Hematopoietic multipotent progenitor cell treated with erythropoietin and hydrocortisone succinate and interleukin-3 and kit ligand, for 17 days (in vitro differentiated cells): ENCODE measurements at places on chromosomes 4 and X.
A peak's percentile ranks its signal among the peaks of the same experiment; 100 is the strongest.

- no peak for DNase-seq
Observed at GRCh38 chr4:156512622-156513021, 459.0 kb downstream of the PDGFC start.

GRCh38 chr4:99413140-99413539, 22.0 kb downstream of the ADH7 start:
- no peak for DNase-seq

DNA sequence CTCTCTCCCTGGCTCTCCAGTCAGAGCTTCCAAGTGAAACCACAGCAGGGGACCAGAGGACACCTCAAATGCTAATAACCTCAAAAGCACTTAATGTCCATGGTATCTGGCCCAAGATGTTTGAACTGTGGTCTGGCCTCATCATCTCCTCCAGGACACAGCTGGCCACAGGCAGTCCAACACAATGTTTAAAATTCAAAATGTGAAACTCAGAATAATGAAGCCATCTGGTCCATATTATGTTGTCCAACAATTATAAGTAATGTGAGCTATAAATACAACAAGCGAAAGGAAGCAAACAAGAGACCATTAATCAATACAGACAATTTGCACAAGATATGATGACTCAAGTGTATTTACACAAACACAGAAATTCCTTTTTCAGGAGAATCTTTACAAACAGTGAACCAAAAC, 90.7 kb upstream of the S100G start:
- DNase-seq = no peak

- no peak for DNase-seq
Observed at GRCh38 chr4:141375855-141376254, 155.2 kb downstream of the ZNF330 start.

GRCh38 chrX:137999552-137999951, 433.6 kb downstream of the ZIC3 start:
- no peak for DNase-seq

GRCh38 chrX:16427668-16428067, 222.3 kb upstream of the S100G start:
- no peak for DNase-seq

DNA sequence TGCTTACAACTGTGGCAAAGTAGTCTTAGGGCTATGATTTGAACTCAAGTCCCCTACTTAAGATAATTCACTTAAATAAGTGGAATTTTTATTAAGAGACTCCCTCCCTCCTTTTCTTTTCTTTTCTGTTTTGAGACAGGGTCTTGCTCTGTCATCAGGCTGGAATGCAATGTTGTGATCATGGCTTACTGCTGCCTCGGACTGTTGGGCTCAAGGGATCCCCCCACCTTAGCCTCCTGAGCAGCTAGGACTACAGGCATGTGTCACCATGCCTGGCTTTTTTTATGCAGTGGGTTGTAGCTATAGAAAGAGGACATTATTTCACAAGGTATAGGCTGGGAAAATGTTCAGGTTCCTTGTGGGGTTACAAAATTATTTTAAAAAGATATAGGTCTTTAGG, 19.2 kb downstream of the DIAPH2 start:
- DNase-seq = no peak

DNA sequence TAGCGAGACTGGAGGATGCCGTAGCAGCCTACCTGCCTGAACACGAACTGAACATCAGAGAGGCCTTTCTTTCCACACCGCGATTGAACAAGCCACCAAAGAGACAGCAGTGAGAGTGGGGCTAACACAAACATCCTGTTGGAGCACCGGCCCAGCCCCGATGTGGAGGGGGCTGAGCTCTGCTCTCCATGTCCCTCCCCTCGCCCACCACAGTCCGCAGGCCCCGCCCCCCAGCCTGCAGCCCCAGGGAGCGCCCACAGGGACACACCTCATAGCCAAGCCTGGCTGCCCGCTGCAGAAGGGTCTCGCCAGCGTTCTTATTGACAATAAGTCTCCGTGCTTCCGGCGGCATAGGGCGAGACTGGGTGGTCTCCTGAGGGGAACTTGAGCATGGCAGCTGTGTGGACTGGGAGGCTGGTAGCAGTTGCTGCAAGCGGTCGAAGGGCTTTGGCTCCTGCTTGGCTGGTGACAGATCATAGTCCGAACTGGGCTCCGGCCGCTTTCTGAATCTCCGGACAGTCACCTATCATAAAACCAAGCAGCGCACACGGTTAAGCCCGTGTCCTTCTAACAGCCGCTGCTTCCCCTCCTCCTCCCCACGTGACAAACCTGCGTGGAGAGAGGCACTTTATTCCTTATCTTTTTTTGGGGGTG, 35.8 kb downstream of the BCOR start:
- DNase-seq = no peak

- peak; percentile 79 for DNase-seq
Observed at GRCh38 chr4:120071192-120071795, 4.6 kb upstream of the MAD2L1 start.

DNA sequence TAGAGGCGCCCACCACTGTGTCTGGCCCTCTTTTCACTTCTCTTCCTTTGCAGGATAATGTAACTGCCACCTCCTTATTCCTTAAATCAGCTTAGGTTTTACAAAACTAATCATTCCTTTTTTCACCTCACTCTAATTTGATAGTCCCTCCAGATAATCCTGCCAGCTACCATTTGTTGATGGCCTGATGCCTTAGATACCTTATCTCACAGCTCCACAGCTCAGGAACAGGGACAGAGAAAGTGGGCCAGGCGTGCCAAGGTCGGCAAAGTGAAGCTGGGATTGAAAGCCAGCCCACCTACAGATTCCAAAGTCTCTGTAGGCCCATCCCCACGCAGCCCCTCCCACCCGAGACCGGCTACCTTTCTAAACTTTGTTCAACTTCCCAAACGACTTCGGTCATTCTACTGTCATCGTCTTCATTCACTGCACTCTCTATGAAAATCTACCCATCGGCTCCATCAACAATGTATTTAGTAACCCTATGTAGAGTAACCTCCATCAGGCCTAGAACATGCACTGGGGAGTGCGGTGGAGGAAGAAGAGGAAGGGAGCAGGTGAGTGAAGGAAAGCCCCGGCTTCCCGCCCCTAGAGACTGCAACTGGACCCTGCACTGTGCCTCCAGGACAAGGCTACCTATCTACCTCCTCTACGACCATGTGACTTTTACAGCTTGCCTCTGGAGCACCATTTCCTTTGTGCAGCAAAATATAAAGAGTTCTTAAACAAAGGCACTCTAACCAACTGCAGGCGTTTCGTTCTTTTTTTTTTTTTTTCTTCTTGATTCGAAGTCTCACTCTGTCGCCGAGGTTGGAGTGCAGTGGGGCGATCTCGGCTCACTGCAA, 1.5 kb downstream of the CASP6 start:
- no peak for DNase-seq

GRCh38 chr4:182306792-182307507, 63.7 kb downstream of the TENM3 start:
- no peak for DNase-seq

- DNase-seq = no peak
Observed at GRCh38 chr4:147760695-147761094, 28.8 kb downstream of the ARHGAP10 start.

GRCh38 chr4:183594823-183595222, 64.2 kb downstream of the RWDD4 start:
- DNase-seq = no peak

DNA sequence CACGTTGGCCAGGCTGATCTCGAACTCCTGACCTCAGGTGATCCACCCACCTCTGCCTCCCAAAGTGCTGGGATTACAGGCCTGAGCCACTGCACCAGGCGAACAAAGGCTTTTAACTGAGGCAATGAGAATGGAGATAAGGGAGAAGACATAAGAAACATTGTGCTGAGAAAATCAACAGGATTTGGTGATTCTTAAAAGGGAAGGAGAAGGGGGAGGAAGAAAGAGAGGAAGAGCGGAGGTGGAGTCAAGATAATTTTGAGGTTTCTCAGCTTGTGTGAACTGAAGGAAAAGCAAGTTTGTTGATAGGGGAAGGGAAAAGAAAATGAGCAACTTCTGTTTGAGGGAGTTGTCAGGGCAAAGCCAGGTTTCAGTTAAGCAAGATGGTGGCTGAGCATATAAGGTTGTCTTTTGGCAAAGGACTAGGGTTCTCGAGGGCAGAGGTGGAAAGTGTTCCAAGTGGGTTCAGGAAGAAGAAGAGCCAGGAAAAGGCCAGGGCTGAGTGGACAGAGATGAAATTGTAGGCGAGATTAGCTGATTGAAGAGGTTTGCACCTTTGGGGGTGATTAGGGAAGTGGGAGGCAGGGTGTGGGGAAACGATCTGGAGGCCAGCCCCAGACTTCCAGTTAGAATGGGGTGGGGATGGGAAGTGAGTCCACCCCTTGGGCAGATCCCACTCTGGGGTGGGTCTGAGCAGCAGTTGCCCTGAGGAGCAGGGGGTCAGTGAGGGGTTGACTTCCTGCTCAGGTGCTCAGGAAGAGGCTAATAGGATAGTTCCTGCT, 7.8 kb downstream of the DOCK11 start:
- DNase-seq = no peak

GRCh38 chr4:138301536-138301935, 59.4 kb upstream of the SLC7A11 start:
- no peak for DNase-seq

DNA sequence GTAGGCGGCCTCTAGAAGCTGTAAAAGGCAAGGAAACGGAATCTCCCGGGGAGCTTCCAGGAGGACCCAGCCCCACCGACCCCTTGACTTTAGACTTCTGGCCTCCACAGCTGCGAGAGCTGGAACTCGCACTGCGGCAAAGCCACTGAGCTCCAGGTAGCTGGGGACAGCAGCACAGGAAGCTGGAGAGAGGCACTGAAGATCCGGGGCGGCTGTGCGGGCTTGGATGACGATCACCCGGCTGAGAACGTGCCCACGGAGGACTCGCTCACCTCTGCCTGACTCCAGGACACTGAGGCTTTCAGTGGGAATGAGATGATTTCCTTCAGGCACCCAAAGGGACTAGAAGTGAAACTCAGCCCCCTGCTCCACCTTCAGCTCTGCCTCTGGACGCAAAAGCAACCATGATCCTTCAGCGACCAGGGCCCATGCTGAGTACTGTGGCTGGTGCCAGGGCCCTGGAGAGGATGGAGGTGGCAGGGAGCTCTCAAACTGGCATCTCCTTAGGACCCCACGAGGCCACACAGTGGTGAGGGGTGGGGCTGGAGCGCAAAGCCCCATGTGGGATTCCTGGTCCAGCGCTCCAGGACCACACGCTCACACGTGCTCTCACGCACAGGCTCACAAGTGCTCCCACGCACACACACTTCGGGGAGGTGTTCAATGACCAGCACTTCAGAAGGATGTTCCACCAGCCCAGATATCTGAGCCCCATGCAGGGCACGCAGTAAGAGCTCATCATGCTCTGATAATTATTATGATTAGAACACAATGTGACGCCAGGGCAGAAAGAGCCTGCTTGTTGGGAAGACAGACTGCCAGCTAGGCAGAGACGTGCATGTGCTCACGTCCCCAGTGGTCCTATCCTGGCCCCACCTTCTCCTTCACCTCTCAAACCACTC, 47.2 kb downstream of the ADRA2C start:
- DNase-seq = no peak

GRCh38 chr4:104488151-104488550, 6.5 kb downstream of the CXXC4 start:
- no peak for DNase-seq

DNA sequence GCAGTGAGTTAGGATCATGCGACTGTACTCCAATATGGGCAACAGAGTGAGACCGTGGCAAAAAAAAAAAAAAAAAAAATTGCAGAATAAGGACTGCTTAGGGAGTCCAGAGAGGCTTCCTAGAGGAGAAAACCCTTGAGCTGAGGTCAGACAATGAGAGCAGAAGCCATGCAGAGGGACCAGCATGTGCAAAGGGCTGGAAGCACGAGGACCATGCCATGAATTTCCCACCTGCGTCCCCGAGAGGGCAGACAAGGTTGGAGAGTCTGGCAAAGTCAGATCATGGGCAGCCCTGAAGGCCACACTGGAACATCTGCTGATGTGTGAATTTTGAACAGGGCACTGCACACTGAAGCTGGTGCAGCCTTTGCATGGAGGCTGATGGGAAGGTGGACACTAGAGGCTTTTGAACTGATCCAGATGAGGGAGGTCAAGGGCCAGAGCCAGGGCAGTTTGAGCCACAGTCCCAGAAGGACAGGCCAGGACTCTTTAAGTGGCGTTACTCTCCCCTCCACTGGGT, 6.5 kb upstream of the JAKMIP1 start:
- no peak for DNase-seq

GRCh38 chrX:151227627-151228026, 51.2 kb downstream of the GPR50 start:
- no peak for DNase-seq

DNA sequence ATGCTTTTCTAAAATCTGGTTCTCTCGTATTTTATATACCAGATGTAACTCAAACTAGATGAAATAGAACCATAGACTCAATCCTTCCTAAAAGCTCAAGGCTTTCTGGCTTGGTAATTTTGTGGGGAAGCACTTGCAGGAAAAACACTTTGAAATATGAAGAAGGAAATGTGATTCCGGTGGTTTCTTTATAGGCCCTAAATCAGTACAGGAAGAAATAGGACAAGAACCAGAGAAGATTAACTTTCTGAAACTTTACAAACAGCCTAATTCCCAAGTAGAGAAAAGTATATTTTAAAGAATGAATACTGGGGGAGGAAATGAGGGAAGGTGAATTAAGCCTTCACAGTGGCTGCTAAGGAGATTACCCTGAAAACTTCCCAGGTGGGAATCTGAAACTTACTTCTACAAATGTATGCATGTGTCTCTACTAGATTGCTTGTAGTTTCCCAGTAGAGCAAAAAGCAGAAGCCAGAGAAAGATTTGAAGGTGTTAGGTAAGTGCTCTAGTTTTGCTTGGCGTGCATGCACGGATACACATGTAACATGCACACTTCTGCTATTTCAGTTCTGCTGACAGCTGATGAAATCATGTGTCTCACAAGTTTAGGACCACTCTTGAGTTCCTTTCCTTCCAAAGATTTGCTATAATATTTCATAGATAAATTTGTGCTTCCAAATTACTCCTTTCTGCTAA, 92.1 kb downstream of the AFF1 start:
- DNase-seq = no peak

GRCh38 chr4:168557658-168558057, 60.8 kb downstream of the PALLD start:
- no peak for DNase-seq

- DNase-seq = no peak
Observed at GRCh38 chr4:72397314-72397713, 171.7 kb downstream of the ADAMTS3 start.

- DNase-seq = no peak
Observed at GRCh38 chr4:24312261-24312913, 272.0 kb downstream of the DHX15 start.

DNA sequence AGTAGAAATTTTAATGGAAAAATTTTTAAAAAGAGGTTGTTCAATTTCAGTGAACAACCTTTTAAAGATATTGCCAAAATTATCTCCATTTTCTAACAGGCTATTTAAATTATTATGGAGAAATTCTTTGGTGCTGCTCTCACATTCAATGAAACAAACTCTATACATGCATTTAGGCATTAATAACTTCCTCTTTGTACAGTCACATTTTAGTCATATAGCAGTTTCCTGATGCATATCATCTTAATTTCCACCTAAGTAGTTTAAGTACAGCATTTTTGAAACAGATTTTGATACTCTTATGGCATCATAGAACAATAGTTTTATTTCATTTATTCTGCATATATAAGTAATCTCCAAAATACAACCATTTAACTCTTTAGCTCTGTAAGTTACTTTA, 500.1 kb downstream of the STPG2 start:
- no peak for DNase-seq
